ENCODE measurements at places on chromosomes 7 and 10.

DNA sequence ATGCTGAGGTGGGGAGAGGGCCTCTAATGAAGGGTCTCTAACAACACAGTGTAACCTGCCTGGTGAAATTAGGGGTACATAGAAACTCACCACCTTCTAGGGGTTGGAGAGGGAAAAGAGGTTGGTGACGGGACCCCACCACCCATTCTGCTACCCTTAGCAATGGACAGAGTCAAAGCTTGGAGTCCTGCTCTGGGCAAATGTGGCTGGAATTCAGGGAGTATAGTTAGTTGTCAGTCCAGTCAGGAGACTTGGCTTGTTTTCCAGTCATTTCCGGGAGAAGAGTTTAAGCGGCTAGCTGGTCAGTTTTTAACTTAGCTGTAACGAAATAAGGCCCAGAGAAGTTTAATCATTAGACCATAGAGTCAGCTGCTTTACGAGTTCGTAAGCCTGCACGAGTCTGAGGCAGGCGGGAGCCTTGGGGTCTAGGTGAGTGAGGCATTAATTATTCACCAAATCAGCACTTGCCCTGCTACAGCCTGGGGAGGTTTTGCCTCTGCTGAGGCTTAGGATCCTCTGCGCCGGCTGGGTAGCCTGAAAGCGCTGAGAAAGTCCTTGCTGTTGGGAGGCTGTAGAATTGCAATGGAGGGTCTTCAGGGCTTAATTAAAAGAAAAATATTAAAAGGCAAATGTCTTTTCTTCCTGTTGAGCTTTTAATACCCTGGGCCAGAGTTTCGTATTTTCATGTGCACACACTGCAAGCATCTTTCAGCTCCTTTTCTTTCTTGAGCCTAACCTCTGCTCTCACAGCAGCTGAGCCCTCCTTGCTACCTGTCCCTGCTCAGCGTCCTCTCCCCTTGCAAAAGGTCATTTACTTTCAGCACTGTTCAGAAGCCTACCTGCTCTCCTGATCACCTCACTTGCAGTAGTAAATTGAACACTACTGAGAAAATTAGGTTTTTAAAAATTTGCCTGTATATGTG, 1.5 kb upstream of the LAMB1 start:
- no peak for DNase-seq

DNA sequence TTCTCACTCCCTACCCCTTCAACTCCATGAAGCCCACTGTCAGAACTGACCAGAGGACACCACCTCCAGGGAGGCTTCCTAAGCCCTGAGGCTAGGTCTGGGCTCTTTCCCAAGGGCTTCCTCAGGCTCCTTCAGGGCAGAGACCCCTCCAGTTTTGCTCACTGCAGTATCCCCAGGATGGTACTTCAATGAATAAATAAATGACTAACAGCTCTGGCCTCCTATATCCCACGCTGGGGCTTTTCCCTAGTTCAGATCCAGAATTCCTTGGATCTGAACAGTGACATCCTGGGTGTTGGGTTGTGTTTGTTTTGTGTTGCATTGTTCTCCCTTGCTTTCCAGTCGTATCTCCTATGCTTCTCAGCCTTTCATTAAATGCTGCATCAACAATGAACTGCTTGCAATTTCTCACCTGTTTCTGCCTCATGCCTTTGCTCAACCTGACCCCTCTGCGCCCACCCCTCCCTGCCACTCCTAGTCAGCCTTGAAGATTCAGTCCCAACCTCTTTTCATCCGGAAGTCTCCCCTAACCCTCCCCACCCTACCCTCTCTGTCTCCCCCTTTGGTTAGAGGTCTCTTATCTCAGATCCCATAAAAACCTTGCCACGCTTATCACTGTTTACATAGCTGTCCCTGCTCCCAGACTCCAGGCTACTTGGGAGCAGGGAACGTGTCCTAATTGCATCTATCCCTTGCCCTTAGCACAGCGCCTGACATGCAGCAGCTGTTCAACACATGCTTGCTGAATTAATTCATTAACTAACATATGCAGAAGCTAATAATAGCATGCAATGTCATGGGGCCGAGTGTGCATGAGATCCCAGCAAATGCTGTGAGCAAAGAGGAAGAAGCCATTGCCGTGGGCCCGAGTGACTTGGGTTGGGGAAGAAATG, 41.7 kb downstream of the PPP1R3C start:
- no peak for DNase-seq

GRCh38 chr10:97584798-97585438, 729 bp downstream of the HOGA1 start:
- no peak for DNase-seq

DNA sequence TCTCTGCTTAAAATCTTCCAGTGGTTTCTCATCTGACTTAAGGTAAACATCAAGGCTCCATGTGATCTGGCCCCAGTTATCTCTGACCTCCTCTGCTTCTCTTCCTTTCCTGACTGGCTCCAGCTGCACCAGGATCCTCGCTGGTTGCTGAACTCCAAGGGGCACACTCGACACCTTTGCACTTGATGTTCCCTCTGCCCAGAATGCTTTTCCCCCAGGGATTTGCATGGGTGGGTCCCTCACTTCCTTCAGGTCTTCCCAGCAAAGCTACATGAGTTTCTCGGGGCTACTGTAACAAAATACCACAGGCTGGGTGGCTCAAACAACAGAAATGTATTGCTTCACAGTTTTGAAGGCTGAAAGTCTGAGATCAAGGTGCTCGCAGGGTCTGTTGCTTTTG, 166.0 kb upstream of the CDCA7L start:
- no peak for DNase-seq

DNA sequence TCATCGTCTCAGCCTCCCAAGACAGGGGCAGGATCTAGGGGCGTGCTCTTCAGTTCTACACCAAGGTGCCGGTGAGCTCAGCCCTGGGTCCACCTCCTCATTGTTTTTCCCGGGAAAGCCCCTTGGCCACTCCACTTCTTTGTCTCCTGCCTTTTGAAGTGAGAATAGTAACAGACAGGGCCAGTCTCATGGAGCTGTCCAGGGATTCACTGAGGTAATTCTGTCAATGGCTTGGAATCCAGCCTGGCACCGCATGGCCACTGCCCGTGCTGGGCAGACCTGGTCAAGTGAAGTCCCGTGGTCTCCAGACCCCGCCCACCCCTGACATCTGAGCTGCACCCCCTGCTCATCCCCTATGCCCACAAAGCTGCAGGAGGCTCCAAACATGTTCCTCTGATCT, 138.9 kb downstream of the TNS3 start:
- DNase-seq = no peak

- no peak for DNase-seq
Measured at GRCh38 chr7:144454-144826, 47.9 kb upstream of the FAM20C start.

- no peak for DNase-seq
Measured at GRCh38 chr10:122130474-122131110, 140.5 kb upstream of the BTBD16 start.

DNA sequence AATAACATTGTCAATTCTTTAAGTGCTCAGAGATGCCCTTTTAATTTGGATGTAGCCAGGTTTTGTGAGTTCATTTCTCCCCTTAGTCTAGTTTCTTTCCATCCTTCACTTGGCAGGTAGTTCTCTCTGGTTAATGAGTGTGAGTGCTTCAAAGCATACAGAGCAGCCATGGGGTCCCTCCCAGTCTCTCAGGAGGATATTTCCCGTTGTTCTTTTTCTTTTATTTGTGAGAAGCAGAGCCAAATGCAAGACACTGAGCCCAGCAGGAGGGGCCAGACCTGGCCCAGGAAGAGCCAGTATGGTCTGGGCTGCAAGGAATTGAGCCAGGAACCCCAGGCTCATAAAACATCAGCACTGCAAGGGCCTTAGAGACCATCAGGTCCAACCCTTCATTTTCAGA, 52.4 kb downstream of the PLCE1 start:
- no peak for DNase-seq

- DNase-seq = no peak
Measured at GRCh38 chr7:2159176-2159520, 73.6 kb downstream of the MAD1L1 start.

DNA sequence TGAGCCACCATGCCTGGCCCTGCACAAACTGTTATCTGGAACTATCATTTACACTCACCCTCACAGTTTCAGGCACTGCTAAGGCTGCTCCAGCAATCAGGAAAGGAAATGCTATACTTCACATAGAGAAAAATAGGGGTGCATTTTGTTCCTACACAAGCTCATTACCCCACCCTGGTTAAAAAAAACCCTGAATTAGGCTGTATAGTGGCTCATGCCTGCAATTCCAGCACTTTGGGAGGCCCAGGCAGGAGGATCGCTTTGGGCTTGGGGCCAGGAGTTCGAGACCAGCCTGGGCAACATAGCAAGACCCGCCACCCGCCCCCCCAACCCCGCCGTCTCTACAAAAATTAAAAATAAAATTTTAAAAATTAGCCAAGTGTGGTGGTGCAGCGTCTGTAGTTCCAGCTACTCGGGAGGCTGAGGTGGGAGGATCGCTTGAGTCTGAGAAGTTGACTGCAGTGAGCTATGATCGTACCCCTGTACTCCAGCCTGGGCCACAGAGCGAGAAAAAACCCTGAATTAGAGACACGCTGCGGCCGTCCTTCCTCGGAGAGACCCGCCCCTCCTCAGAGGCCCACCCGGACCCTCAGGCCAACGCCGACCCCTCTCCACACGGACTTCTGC, 539 bp downstream of the PTCD1 start:
- DNase-seq = no peak

DNA sequence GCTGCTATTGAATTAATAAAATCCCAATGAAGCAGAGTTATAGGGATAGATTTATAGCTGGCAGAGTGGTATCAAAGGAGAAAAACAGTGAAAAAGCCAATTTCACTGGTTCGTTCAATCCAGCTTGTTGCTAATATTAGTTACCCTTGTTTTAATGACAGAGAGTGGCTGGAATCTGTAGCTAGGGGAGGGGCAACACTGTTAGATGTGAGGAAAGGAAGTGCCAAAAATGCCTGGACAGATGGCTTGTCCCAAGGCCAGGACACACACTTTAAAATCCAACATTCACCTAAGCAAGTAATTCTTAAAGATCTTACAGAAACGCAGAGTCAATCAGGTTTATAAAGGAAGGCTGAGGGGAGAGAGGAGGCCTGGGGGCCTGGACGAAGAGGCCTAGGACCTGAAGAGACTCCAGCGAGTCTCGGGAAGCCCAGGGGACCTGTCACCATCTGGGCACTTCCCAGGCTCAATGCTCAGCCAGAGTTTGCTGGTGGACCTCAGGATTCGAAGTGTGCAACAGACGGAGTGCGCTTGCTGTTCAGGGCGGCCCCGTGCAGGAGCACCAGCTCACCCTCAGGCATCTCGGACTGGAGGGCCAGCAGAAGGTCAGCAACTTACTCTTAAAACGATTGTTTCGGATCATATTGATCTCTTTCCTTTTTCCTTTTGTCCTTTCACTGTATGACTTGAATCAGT, 36.7 kb downstream of the TMEM248 start:
- no peak for DNase-seq

- no peak for DNase-seq
Measured at GRCh38 chr7:77794000-77794399, 4.2 kb downstream of the TMEM60 start.

GRCh38 chr7:249989-250388, 40.0 kb upstream of the FOXL3 start:
- DNase-seq = no peak

GRCh38 chr10:31757831-31758230, 170.8 kb downstream of the ARHGAP12 start:
- DNase-seq = no peak

GRCh38 chr7:27774717-27775328, 34.9 kb downstream of the TAX1BP1 start:
- no peak for DNase-seq

GRCh38 chr10:18737236-18737635, 78.0 kb downstream of the ARL5B start:
- DNase-seq = no peak

DNA sequence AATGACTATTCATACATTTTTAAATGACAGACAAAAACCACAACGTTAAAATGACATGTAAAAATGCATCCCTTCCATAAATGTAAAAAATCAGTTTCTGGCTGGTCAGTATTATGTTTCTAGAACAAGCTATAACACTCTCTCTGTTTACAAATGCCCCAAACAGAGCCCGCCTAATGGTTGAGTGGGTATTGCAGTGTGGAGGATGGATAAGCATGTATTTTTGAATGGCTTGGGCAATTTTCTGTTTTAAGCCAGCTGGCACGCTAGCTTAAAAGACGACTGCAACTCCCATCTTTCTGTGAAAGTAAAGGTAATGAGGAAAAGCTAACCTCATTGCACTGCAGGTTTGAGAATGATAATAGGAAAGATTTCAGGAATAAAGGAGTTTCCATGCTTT, 430.7 kb downstream of the PARD3 start:
- no peak for DNase-seq

DNA sequence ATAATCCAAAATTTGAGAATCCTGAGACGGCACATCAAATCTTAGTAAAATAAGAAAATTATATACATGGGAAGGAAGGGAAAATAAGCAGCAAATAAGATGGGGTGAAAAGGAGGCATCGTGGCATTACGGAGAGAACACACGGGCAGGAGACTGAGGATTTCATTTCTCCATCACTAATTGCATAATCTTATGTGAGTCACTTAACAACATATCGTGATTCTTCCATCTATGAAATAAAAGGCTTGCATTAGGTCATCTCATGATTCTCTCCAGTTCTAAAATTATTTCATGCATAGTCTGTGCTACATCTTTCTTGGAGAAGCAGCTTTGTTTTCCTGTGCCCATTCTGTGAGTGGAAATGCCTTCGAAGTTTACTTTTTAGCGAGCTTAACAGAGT, 288.7 kb downstream of the LRMDA start:
- no peak for DNase-seq

- no peak for DNase-seq
Measured at GRCh38 chr7:43362652-43363034, 220.3 kb upstream of the STK17A start.

DNA sequence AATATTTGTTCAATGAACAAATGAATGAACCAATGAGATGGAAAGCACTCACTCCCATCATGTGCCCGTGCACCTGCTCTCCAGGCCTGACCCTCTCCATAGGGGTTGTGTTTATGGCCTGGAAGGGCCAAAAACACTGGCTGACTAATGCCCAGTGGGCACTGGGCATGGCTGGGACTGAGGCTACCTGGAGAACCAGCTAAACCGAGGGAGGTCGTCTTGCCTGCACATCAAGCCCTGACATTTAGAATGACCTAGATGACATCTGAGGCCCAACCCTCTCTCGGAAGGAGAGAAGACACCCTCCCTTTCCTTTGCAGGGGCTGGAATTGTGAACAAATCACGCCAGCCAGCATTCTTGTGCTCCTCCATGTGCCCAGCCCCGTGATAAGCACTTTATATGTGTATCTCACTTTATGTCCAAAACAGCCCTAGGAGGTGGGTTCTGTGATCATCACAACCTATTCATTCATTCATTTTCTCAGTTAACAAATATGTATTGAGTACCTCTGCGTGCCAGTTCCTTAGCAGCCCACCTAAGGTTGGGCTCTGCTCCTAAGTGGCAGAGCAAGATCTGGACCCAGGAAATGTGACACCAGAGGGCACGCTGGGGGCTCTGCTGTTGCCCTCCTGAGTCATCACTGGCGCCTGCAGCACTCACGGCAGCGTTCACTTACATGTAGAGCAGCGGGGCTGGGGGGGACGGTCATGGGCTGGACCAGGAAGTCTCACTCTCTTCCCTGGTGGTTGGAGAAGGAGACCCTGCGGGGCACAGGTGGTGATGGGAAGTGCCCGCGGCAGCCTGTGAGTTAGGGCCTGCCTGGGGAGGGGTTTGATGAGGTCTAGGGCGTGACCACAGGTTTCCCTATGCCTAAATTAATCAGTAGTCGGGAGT, 52.0 kb downstream of the TSPAN15 start:
- no peak for DNase-seq

- no peak for DNase-seq
Measured at GRCh38 chr10:71899665-71900412, 48.8 kb upstream of the PSAP start.

All from GM13976 (cell line).